ENCODE measurements at places on chromosomes 12 and 14.
A peak's percentile ranks its signal among the peaks of the same experiment; 100 is the strongest.

DNA sequence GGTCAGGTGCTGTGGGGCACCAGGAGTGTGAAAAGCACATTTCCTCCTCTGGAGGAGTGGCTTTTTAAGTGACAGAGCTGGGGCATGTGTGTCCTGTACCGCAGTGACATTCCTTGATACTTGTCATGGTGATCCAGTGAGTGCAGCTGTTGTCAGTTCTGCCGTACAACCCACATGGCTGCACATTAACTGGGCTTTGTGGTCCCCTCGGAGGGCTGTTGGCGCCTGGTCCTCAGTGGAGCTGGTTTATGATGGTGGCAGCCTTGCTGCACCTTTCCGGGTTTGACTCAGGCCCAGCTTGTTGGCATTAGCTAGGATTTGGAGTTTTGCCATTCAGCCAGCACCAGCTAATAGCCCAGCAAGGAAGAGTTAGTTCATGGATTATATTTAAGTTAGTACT is 77.0 kb downstream of the SLC25A47 start:
- no peak for DNase-seq

GRCh38 chr14:61176686-61177085 is 104.5 kb downstream of the TMEM30B start:
- DNase-seq, result no peak

DNA sequence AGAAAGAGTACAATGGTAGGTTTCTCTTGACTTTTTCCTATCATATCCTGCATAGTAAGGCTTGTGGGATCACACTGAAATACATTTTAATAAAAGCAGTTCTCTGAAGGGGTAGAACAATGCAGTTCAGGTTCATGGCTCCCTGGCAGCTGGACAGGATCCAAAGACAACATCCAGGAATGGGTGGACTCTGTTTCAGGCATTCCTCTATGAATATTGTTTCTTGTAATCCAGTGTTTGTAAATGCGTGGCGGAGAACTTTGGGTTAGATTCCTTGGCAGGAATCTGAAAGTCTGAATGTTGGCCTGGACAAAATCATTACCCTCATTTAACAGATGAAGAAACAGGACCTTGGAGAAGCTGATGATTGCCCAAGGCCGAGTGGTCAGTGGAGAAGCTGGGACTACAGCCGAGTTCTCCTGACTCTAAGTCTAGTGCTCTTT is 43.5 kb downstream of the SYNE2 start:
- peak; percentile 96 for DNase-seq

DNA sequence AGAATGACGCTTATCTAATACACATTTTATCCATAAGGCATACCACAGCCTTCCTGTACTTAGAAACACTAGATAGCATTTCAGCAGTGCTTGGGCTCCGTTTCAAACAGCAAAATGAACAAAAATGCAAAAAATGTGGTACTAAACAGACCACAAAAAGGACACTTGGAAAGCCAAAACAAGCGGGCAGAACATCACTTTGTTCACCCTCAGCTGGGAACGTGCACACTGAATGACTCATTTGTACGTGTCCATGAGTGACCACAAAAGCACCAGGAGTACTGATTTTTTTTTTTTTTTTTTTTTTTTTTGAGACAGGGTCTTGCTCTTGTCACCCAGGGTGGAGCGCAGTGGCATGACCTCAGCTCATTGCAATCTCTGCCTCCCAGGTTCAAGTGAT is 8.9 kb upstream of the FOXN3 start:
- DNase-seq, result peak; percentile 96

DNA sequence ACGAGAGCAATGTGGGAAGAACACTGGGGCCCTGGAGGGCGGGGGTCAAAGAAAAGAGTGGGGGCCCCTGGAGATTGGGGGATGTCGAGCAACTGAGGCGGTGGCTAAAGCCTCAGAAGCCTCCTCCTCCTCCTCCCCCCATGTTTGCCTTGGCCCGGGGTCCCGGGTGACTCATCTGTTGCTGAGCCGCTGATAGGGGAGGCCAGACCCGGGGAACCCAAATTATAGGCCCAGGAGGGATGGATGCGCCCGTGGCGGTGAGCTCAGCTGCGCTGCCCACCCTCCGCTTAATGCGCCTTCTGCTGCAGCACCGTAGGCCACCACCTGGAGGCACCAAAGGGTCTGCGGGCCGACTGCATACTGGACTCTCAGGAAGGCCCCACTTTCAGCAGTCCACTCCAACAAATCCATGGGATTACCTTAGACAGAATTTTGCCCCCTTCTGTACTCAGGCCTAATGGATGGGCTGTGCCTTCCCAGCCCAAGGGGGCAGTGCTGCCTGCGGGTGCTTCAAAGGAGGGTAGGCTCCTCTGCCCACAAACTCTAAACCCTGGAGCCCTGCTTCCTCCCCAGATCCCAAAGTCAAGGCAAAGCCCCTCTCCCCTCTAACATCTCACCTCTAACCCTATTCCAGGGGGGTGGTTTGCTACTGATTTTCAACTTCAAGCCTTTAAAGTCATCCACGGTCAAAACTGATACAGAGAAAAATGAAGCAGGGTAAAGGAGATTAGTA is 2.6 kb upstream of the WNT10B start:
- DNase-seq, result peak; percentile 29

DNA sequence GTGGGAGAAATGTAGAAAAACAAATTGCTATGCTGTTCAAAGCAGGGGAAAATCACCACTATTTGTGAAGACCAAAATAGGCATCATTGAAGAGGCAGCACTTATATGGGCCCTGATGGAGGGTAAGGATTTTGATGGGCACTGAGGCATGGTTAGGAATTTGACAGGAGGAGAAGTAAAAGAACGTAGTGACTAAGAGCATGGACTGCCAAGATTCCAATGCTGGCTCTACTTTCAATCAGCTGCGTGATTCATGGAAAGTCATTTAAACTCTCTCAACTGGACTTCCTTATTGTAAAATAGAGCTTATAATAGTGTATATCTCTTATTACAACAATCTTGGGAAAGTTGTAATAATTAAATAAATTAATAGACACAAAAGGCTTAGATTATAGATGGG is 267.7 kb upstream of the G2E3 start:
- peak; percentile 55 for DNase-seq

DNA sequence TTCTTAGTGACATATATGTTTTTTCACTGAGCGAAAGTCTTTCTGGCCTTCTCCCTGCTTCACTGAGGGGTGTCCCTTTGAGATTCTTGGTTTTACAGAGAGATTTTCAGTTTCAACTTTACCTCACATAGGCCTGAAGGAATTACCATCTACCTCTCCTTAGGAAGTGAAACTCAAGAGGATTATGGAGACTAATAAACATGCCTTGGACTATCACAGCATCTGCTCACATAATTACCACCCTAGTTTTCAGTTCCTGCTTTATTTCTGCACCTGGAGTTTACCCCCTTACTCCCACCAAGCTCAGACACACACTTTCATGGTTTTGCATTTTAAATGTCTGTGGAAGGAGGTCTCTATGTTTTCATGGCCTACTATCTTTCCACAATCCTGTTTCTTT is 118.3 kb upstream of the SCAF11 start:
- DNase-seq, result no peak

- no peak for DNase-seq
Measured at GRCh38 chr12:6542209-6543009, 8.1 kb downstream of the GAPDH start.

- no peak for DNase-seq
Measured at GRCh38 chr12:99027461-99027860, 382.4 kb downstream of the APAF1 start.

GRCh38 chr12:93638095-93638494 is 39.1 kb upstream of the CRADD start:
- DNase-seq, result peak; percentile 49

GRCh38 chr12:56333679-56334489 is at the start of gene PAN2:
Gene PAN2, minus strand, starts transcription at chr12:56334000. Its CDS starts 906 bp downstream, at chr12:56333094.
- peak; percentile 97 for DNase-seq

GRCh38 chr12:53489242-53489864 is 9.9 kb downstream of the MAP3K12 start:
- no peak for DNase-seq

DNA sequence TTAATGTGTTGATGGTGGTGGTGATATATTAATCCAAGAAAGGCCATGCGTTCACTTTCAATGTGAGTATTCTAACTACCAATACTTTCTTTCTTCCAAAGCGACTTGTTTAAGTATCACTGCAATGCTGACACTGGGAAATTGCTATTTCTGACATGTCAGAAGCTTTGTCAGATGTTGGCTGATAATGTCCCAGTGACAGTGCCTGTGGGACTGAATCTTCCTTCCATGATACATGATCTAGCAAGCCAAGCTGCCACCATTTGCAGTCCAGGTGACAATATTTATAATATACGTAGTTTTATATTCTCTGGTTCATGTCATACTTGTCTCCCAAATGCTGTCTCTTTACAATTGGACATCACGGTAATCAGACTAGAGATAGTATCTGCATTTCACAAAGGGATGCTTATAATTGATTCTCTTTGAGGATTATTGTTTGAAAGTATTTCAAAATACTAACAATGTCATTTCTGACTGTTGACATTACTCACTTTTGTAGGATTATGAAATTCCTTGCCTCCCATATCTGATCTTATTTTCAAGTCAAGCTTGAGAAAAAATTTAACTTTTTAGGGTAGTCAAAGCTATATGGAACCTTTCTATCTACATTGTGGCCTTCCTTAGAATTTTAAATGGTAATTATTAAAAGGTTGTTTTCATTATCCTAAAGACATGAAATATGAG is 57.3 kb downstream of the KNTC1 start:
- no peak for DNase-seq

DNA sequence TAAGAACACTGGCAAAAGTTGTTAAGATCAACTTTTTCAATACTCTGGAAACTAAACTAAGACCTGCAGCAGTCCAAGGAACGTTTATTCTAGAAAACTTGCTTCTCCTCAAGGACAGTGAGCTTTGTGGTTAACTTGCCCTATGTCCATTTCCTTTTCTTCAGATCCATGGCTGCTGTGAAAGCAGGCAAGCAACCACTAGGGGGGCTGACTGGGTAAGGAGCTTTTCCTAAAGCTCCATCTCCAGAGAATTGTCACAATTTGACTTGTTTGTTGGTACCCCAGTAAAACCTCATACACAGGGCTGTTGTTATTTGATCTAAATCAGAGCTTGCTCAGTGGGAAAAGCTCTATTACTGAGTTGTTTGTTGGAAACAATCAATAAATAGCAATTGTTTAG is 10.1 kb upstream of the RPL10L start:
- DNase-seq, result no peak

GRCh38 chr12:110279566-110280375 is 1.3 kb upstream of the ATP2A2 start:
- peak; percentile 30 for DNase-seq

DNA sequence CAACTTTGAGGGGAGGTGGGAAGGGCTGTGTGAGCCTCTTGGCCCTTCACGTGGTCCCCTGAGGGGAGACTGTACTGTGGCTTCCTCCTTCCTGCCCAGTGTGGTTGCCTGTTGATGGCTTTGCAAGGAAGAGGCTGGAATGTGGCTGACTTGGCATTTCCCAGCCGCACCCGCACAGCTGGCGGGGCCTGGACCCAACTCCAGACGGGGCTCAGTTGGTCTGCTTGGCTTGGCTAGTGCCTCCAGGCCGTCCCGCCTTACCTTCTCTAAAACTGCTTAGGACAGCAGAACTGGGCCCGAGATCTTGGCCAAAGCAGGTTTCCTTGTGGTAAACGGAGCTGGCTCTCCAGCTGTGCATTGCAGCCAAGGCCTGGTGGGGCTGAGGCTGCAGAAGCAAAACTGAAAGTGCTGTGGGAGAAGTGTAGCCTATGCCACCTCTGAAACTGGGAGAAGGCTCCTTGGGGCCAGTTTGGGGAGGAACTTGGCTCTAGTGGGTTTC is 139.5 kb downstream of the SMOC1 start:
- DNase-seq, result peak; percentile 44

GRCh38 chr12:124310178-124310577 is 15.3 kb downstream of the RFLNA start:
- DNase-seq, result no peak

DNA sequence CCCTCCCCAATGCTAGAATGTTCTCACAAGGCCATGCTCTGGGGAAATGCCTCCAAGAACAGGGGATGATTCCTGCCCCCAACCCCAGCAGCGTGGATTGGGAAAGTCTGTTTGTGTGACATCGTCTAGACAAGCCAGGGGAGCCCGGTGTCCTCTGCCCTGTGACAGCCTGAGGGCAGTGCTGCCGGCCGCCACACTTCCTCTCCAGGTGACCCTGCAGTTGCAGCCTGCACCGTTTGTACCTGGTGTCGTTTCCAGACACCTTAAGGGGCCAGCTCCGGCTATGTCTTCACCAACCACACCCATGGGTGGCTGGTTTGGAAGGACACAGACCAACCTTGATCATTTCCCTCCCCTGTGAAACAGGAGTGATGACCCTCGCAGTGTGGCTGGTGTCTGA is 372.6 kb downstream of the BCL11B start:
- no peak for DNase-seq

DNA sequence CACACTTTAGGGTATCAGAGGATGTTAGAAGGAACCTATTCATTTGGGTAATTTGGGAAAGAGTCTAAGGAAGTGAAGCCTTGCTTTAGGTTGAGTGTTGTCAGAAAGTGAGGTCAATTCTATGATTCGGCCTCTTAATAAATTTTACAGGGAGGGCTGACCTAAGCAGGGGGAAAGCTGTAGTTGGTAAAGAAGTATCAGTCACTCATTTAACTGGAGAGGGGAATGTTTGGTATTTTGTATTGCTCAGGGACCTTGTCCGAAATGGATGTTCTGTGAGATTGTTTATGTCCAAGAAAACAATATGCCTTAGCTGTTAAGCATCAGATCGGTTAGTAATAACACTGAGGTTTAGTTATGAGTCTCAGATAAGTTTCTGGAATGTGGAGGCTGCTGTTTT is 7.3 kb downstream of the CAND1 start:
- DNase-seq, result no peak

Measured in fibroblast of gingiva (primary cell).